ENCODE measurements at places on chromosomes 5 and 9.

DNA sequence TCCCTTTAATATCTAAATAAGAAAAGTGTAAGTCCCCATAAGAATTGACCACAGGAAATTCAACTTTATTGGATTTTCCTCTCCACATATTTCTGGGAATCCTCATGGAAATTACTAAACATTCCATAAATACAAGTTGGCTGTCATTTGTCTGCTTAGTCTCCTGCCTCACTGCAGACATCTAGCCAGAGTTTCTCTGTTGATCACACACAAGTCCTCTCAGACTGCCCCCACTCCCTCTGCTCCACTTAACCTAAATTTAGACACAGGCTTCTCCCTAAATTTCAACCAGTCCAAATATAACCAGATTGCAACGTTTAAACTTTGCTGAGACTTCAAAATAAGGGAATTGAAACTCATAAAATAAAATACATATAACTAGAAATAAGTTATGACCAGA, 982.1 kb downstream of the DTWD2 start:
- DNase-seq = no peak

DNA sequence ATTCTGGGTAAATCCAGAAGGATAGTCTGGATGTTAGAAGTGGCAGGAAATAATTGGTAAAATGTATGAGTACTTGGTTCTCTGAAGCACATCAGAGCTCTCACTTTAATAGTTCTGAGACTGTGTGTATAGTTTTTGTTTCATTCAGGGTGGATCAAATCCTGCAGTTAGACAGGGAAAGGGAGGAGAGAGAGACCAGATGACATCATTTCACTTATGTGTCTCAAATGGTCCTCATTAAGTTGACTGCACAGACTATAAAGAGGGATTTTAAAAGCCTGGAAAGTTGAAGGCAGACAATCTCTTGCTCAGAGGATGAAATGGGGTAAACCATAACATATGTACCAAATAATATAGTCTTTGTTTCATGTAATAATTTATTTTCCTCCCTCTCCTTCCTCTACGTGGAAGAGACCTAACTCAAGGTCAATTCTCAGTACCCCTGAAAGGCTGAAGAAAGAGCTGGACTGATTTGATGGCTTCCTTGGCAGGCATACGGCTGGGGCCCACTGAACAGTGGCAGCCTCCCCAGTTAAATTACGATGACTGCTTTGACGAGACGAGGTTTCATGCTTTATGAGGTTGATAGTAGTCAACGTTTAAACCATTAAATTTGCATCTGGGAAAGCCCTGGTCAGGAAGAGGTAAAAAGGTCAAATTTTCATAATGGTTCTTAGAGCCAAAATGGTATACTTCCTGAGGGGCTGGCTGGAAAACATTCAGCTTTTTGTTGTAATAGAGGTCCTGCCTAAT, 395.1 kb upstream of the RPS23 start:
- DNase-seq = peak; percentile 7

GRCh38 chr5:24110004-24110615, 534.7 kb downstream of the CDH10 start:
- no peak for DNase-seq

DNA sequence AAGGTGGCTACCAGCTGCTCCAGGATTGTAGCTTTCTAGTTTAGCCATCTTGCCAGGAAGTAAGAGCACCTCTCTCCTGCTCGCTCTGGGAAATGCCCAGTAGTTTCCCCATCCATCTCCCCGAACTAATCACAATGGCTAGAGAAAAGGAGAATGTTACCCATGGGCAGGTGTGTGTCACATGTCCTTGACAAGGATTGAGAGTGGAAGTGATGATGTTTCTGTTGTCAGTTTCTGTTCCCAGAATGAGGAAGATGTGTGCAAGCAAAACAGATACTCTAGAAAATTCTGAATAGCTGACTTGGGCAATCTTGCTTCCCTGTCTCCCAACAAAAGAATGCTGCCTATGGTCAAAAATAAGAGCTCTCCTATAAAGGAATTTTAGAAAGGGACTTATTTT, 429.5 kb downstream of the EBF1 start:
- DNase-seq = no peak

GRCh38 chr5:138903130-138903775, 28.1 kb upstream of the LRRTM2 start:
- DNase-seq = no peak

DNA sequence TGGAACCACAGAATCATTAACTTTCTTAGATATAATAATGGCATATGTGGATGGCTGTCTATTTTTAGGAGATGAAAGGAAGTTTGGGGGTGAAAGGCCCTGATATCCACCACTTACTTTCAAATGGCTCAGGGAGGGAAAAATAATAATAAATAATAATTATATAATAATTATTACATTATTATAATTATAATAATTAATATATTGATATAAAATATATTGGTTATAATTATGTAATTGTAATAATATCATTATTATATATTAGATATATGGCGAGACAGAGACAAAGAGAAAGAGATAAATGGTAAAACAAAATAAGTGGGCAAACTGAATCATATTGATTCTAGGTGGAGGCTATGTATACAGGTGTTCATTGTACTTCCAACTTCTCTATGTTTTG, 136.6 kb downstream of the GAPVD1 start:
- no peak for DNase-seq

- peak; percentile 1 for DNase-seq
These were observed 184.1 kb downstream of the MARCHF11 start for GRCh38 chr5:15995341-15996052.

DNA sequence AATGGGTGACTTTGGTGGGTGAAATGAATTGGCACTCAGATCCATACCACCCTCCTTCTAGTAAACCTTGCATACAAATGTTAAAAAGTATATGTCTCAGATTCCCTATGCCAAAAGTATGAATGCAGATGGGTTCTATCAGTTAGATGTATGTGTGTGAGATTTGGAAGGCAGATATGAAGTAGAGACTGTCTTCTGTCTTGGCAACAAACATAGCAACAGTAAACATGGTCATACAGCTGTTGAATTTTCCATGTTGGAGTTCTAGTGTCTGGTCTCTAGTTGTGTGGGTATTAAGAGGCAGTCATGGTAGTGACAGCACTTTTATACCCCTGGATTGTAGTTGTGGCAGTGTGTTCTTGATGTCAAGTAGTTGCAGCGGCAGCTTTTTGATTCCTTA, 125.6 kb upstream of the PITX1 start:
- DNase-seq = no peak

- no peak for DNase-seq
These were observed 2.0 kb downstream of the ERBIN start for GRCh38 chr5:65928322-65928752.

DNA sequence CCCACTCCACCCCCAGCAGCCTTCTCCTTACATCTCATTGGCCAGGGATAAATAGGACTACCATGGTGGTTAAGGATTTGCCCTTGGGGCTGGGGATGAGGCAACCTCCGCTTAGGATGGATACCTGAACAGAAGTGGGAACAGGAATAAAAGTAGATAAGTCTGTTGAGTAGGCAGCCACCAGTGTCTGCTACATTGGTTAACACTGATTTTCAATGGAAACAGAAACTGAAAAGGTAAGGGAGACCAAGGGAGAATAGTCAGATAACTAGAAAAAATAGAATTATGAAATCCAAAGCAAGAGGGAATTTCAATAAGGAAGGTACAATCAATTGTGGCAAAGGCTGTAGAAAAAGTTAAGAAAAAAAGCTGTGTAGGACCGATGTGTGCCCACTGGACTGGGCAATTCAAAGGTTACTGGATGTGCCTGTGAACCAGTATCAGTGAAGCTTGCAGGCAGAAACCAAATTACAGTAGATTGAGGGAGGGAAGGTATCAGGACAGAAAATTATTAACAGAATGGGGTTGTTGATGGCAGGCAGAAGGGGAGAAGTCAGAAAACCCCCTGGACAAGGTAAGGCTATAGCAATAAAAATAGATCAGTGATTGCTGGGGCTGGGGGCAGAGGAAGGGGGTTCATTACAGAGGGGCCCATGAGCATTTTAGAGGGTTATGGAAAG, 48.7 kb downstream of the DNAJC21 start:
- no peak for DNase-seq

- no peak for DNase-seq
These were observed 364.7 kb downstream of the EFNA5 start for GRCh38 chr5:107306002-107306401.

DNA sequence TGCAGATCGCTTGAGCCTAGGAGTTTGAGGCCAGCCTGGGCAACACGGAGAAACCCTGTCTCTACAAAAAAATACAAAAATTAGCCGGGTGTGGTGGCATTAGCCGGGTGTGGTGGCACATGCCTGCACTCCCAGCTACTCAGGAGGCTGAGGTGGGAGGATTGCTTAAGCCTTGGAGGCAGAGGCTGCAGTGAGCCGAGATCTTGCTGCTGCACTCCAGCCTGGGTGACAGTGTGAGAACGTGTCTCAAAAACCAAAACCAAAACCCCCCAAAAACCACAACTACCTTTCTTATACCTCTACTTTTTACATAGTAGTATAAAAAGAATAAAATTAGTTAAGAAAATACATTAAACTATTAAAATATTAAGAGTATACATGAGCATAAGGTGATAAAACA, 121.2 kb downstream of the RAPGEF6 start:
- peak; percentile 44 for DNase-seq

GRCh38 chr5:159928122-159928909, 12.0 kb downstream of the ADRA1B start:
- no peak for DNase-seq

- no peak for DNase-seq
These were observed 251.0 kb upstream of the MEF2C start for GRCh38 chr5:89133975-89134374.

GRCh38 chr5:102380174-102380573, 84.1 kb upstream of the SLCO4C1 start:
- no peak for DNase-seq

GRCh38 chr5:105773241-105773640, 1897.5 kb downstream of the EFNA5 start:
- no peak for DNase-seq

DNA sequence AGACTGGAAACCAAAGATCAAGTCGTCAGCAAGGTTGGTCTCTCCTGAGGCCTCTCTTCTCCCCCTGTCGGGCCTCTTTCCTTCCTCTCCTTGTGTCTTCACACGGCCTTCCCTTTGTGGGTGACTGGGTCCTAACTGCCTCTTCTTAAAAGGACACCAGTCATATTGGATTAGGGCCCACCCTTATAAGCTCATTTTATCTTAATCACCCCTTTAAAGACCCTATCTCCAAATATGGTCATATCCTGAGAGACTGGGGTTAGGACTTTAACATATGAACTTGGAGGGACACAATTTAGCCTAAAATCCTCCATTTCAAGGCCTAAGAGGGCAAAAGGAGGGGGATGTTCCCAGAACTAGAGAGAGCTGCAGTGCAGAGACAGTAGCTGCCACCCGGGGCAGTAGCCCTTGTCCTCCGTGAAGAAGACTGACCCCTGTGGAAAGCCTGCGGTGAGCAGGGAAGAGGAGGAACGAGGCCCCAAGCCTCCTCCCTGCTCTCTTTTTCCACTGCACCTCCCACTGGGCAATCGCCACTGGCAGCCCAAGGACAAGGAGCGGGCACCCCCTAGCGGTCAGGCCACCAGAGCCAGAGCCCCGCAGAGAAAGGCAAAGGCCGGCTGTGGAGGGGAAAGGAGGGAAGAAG, 34.9 kb downstream of the CFAP90 start:
- DNase-seq = peak; percentile 76

DNA sequence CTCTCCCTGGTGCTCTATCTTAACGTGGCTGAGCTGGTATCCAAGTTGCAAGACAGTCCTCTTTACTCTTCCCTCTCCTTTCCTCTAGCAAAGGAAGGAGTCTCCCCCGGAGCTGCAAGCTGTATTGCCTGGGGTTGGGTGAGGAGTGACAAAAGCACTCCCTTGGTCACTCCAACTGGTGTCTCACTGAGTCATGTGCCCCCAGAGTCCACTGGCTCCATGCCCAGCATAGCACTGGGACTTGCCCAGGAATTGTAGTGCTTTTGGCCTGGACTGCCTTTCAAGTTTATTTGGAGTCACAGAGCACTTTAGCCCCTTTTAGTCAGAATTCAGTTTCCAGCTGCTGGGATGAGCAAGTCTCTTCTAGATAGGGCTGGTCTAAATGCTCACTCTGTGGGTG, 82.6 kb upstream of the FST start:
- no peak for DNase-seq

GRCh38 chr5:17105744-17106418, 111.5 kb upstream of the BASP1 start:
- no peak for DNase-seq

DNA sequence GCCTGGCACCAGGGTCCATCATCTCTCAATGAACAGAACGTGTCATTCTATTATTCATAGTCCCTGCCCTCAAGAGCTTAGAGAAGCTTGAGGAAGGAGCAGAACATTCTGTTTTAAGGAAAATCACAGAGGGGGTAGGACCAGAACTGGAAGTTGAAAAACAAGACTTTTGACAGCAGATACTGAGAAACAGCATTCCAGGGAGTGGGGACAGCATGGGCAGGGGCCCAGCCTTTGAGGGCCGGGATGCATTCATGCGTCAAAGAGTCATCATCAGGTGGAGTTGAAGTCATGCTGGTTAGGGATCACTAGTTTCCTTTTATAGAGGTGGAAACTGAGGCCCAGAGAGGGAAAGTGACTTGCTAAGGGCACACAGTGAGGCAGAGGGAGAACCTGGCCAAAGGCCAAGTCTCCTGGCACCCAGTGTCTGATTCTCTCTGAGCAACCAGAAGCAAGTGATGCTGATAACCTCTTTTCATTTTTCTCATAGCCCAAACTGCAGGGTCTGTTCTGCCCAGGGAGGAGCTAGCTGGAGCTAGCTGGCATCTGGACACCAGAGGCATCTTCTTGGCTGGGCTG, 41.5 kb upstream of the STXBP1 start:
- no peak for DNase-seq

DNA sequence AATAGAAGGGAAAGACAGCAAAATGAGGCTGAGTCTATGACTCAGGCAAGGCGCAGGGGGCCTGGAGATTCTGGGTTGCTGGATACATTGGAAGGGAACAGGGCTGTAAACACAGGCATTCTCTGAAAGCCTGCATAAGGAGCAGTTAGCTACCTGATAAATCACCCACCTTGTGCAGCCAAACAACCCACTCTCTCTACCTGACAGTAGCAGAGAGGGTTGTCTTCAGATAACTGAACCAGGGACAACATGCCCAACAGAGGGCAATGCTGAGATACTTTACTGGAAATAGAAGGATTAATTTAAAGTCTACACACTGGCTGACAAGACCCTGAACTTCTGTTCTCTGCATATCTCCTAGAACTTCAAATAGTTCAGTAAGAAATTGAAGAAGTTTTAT, 161.6 kb downstream of the KCTD16 start:
- DNase-seq = no peak

- DNase-seq = no peak
These were observed 155.9 kb upstream of the SHB start for GRCh38 chr9:38224941-38225340.

All from activated CD4-positive, alpha-beta T cell treated with anti-CD3 and anti-CD28 coated beads, Interleukin-10, Interleukin-2, amounts not matched to agents 100 ng/mL and 50 ng/mL, durations not matched to agents 16 hours and 8 hours (primary cell).